Stimulated activated CD8-positive, alpha-beta memory T cell treated with anti-CD3 and anti-CD28 coated beads, Interleukin-7, amount 100 ng/mL, for 24 hours (primary cell): ENCODE measurements at places on chromosomes 11 and 22.
A peak's percentile ranks its signal among the peaks of the same experiment; 100 is the strongest.

DNA sequence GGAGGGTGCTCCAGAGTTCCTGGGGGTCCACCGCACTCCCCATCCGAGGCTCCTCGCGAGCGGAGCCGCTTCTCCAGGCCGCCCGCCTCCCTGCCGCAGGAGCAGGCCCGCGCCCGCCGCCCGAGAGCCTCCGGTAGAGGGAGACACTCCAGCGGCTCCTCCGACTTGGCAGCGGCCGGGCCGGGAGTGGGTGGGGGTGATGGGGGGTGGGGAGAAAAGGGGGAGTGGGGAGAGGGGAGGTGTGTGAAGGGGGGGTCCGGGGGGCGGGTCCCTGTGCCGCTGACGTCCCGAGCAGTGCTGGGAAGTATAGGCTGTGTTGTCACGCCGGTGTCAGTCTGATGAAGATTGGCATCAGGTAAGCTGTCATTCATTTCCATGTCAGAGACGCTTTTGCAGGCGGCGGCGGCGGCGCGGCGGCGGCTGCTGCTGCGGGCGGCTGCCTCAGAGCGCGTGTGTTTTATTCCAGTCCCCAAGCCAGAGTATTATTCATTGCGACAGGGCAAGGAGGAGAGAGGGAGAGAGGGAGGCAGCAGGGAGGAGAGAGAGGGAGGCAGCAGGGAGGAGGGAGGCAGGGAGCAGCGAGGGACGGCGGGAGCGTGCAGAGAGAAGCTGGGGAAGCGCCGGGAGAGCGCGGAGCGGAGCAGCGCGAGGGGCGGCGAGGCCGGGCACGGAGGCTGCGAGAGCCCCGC is at the start of gene PKNOX2:
Gene PKNOX2 (plus strand): TSS at position 330 of the 689 bp plus-strand sequence. CDS start 186,555 bp downstream, outside the sequence.
- peak; percentile 37 for DNase-seq

GRCh38 chr11:119295178-119295577 is 21.8 kb downstream of the MCAM start:
- DNase-seq, result no peak

DNA sequence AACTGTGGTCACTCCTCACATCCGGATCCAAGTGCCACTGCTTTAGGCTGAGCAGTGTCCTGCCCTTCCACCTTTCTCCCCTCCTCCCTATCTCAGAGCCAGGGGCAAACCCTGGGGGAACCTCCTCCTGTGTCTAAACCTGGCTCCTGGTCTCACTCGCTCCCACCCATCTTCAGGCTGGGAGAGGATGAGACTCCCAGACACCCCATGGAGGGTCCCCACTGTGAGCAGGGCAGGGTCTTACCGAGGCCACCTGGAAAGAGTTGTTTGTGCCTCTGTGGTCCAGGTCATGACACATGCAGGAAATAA is 93.6 kb downstream of the PDE2A start:
- DNase-seq, result no peak

DNA sequence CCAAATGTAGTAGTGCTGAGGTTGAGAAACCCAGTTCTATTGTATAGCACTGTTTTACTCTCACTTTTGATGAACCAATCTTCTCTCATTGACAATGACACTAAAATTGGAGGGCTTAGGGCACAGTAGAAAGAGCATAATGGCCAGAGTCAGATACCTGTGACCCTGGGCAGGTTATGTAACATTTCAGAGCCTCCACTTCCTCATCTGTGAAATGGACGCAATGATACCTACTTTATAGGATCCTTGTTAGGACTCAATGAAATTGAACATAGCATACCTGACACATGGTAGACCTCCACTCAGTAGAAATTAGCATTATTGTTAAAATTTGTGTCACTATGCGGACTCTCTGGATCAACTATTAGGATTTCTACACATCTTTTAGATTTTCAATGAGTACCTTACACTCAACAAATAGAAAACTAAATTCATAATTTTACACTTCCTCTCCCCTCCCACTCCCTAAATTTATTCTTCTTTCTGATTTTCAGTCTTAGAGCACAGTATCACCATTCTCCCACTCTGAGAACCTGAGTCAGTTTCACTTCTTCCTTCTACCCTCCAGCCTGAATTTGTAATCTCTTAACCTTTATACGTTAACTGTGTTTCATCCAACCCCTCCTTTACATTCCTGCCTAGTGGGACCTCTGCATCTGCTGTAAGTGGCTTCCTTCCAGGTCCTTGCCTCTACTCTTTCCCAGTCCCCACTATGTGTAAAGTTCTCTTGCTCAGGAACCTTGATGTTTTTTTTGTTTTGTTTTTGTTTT is 78.3 kb downstream of the MICAL2 start:
- DNase-seq, result no peak

GRCh38 chr11:85672105-85672902 is 7.4 kb upstream of the CREBZF start:
- DNase-seq, result no peak

DNA sequence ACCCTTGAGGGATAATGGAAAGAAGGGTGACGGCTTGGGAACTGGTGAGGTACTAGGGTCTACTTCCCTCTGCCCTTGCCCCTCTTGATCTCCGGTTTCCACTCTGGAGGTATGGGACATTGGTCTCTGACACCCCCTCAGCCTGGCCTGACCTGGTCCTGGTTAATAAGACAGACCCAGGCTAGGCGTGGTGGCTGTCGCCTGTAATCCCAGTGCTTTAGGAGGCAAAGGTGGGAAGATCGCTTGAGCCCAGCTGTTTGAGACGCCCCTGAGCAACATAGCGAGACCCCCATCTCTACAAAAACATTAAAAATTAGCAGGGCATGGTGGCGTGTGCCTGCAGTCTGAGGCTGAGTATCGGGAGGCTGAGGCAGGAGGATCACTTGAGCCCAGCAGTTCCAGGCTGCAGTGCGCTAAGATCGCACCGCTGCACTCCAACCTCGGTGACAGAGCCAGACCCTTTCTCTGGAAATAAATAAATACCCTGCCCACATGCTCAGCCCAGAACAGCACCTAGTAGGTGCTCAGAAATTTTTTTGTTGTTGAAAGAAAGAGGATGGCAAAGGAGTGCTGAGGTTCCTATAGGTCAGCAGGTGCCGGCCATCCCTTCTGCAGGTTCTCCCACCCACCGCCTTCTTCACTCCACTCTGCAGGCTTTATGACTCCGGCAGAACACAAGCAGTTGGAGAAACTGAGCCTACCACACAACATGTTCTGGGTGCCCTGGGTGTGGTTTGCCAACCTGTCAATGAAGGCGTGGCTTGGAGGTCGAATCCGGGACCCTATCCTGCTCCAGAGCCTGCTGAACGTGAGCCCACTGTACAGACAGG is 6.3 kb downstream of the BEST1 start:
- no peak for DNase-seq
